HS-27A (cell line): ENCODE measurements at places on chromosomes 1 and 21.
A peak's percentile ranks its signal among the peaks of the same experiment; 100 is the strongest.

DNA sequence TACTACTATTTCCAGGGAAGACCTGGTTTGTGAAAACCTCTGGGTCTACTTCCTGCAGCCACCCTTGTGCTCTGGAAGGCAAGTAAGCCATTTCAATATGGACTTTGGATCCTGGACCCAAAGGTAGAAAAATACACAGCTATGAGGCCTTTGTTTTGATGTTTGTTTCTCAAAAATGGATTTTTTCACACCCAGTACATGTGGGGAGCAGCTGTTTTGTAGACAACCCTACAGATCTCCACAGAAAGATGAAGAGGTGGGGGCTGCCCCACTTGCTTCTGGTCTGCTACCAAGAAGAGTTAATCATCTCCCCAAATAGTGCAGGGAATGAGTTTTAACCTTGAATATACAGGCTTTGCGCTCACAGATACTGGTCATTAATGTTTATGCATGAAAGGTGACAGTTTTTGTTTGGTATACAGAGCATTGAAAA is 29.2 kb downstream of the ZNF281 start:
- DNase-seq, result no peak

DNA sequence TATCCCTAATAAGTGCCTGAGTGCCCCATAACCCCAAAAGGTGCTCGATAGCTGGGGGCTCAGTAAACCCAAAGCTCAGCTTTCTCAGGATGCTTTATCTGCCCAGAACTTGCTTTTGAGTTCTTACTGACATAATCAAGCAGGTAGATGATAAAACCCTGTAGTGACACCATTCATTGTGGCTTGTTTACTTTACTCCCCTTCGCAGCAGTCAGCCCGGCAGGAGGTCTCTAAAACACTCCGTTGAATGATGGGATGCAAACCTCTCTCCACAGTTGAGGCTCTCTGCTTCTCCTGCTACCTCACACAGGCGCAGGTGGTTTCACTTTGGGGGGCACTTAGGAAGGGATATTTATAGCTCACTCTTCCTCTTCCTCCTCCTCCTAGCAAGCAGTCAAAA is 349.4 kb downstream of the HLX start:
- DNase-seq, result no peak

- peak; percentile 81 for DNase-seq
These were observed 87.3 kb upstream of the TLR5 start for GRCh38 chr1:223230161-223230881.

DNA sequence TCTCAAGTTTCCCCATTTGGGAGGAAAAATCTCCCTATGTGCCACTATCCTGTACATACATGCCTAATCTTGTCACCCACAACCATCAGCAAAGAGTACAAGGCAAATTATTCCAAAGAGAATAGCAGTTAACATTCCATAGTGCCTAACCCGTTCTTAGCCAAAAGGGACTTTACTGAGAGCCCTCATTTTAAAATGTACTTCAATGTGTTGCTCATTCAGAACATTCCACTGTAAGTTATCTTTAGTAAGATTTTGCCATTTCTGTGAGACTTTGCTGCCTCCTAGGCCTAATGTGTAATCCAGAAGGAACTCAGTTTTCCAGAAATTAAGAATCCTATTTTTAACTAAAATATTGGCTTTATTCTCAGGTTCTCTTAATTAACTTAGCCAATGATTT is 11.3 kb upstream of the MRPL55 start:
- no peak for DNase-seq

- DNase-seq, result no peak
These were observed 442 bp upstream of the RUSC1 start for GRCh38 chr1:155320252-155320651.
